T-cell (primary cell): ENCODE measurements at places on chromosomes 13 and 19.

DNA sequence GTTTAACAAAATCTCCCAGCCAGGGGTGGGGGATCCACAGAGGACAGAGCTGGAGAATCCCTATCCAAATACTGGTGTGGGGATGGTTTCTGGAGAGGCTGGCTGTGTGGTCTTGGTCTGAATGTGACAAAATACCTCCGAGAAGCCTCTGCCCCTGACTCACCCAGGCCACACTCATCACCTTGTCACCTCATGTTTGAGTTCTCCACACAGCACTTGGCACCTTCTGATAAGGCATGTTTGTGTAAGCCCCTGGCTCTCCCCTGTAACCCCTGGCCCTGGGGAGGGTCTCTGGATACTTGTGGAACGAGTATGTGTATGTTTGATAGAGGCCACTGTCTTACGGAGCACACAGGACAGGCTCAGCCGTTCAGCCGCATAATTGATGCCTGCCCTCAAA lies 14.7 kb downstream of the TECR start:
- DNase-seq: no peak
- H3K4me3 ChIP-seq: no peak overlapping the region
- H3K4me1 ChIP-seq: peaks cover 2% of the 10 kb centered on the region
- H3K27ac ChIP-seq: no peak overlapping the region
- no peaks in the 10 kb centered on the region for H3K27me3 ChIP-seq

GRCh38 chr13:28337166-28338005 lies 157.5 kb downstream of the FLT1 start:
- no peak overlapping the region for H3K27ac ChIP-seq
- no peak overlapping the region for H3K4me3 ChIP-seq
- no peaks in the 10 kb centered on the region for H3K36me3 ChIP-seq
- DNase-seq: no peak
- H3K27me3 ChIP-seq: no peaks in the 10 kb centered on the region
- peaks cover 2% of the 10 kb centered on the region for H3K4me1 ChIP-seq

DNA sequence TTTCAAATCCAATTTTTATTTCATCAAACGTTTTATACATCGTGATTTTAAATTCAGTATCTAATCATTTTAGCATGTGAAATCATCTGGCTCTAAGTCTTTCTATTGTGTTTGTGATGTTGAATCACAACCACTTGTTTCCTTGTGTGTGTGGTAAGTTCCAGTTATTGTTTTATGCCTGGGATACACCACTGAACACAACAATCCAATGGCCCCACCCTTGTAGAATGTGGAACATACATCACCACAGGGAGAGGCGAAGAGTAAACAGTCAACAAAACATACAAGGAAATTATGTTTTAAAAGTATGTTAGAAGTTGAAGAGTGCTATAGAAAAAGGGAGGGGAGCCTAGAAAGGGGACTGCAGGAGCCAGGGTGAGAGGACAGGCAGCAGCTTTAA lies 100.5 kb downstream of the EPSTI1 start:
- no peaks in the 10 kb centered on the region for H3K27me3 ChIP-seq
- no peaks in the 10 kb centered on the region for H3K4me1 ChIP-seq
- no peak for DNase-seq
- peaks cover 60% of the 10 kb centered on the region for H3K36me3 ChIP-seq

- H3K27ac ChIP-seq: no peak within 1 kb of the TSS
- H3K4me1 ChIP-seq: peaks cover 15% of the 10 kb centered on the region
- H3K27me3 ChIP-seq: peaks cover 62% of the 10 kb centered on the region
- H3K36me3 ChIP-seq: no peaks in the 10 kb centered on the region
These were observed at the start of gene PLIN5 for GRCh38 chr19:4534836-4535658. TSS of gene PLIN5 (minus strand) at chr19:4535224. CDS start at chr19:4534074, 1,150 bp downstream.

DNA sequence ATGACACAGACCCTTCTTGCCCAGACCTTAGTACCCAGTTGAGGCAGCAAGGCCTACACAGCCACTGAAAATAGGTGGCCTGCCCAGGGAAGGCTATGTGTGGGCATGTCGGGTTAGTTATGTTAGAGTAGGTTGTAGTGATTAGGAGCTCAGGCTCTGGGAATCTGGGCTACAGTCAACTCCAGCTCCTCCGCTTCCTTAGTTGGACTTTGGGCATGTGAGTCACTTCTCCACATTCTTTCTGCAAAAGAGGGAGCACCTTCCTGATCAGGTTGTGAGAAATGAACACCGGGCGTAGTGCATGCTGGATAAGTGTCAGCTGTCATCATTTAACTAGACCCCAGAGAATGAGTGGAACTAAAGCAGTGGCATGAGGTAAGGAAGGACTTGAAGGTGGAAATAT lies 64.8 kb downstream of the ARHGAP35 start:
- peaks cover 3% of the 10 kb centered on the region for H3K4me1 ChIP-seq
- H3K36me3 ChIP-seq: peaks cover 18% of the 10 kb centered on the region
- no peak overlapping the region for H3K27ac ChIP-seq
- H3K27me3 ChIP-seq: no peaks in the 10 kb centered on the region

DNA sequence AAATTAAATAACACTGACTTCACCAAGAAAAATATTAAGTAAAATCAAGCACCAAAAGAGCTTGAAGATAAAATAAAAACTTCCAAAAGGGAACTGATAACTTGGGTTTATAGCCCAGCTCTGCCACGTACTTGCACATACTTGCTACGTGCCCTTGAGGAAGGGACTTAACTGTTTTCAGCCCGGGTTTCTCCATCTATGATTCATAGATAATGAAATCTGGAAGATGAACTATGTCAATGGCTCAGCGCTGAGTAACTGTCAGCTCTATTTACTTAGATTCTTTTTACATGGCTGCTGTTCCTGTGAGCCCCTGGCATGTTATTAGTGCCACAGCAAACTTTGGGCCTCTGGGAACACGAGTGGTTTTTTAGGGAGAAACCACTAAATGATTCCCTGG lies 9.6 kb upstream of the ZC3H13 start:
- H3K4me1 ChIP-seq: no peaks in the 10 kb centered on the region
- no peak for DNase-seq
- H3K4me3 ChIP-seq: no peak overlapping the region
- H3K36me3 ChIP-seq: no peaks in the 10 kb centered on the region

GRCh38 chr13:35768073-35768472 lies 291.6 kb upstream of the MAB21L1 start:
- DNase-seq: no peak
- no peaks in the 10 kb centered on the region for H3K27me3 ChIP-seq
- H3K36me3 ChIP-seq: no peaks in the 10 kb centered on the region
- H3K4me1 ChIP-seq: no peaks in the 10 kb centered on the region
